NCI-H2081 treated with DMSO at 0.1 percent for 48 hours (cell line): ENCODE measurements at places on chromosomes 4 and X.

DNA sequence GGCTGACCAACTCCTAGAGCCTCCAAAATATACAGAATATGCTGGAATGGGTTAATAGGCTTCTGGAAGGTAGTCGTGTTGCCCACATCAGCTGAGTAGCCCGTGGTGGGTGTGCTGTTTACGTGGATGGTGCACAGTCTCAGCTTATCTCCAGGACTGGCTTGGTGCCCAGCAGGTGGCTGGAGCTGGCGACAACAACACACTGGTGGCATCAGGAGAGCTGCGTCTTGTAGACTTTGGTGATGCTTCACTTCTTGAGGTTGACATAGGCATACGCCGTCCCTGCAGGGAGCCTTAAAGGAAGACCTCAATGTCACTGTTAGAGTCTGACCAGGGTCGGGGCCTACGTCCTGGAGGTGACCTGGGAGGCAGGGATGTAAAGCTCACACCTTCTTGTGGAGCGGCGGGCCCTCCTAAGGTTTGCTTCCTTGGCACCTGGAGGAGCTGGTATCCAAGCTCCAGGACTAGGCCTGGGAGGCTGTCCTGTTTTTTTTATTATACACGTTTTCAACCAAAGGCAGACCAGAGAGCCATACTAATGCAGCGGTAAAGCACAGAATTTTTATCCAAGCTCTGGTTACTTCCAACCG, 26.5 kb upstream of the RBMX start:
- DNase-seq = no peak

DNA sequence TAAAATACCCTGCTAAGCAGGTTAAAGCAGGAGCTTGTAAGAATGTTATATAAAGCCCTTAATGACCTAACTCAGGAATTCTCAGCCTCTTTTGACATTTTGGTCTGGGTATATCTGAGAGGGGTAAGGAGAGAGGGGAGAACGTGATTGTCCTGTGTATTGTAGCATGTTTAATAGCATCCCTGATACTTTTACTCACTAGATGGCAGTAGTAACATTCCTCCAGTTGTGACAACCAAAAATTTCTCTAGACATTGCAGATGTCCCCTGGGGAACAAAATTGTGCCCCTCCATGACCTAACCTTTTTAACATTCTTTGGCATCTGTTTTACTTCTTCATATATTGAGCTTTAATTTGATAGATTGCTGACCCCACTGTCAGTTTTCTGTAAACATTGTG, 17.9 kb downstream of the SMARCA5 start:
- no peak for DNase-seq

GRCh38 chr4:138003248-138003647, 238.9 kb downstream of the SLC7A11 start:
- no peak for DNase-seq

DNA sequence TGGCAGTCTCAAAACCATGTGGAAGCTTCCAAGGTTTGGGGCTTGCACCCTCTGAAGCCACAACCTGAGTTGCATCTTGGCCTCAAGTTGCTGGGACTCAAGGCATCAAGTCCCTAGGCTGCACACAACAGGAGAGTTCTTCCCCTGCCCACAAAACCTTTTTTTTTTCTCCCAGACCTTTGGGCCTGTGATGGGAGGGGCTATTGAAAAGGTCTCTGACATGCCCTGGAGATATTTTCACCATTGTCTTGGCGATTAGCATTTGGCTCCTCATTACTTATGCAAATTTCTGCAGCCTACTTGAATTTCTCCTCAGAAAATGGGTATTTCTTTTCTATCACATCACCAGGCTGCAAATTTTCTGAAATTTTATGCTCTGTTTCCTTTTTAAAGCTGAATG, 349.5 kb upstream of the EDA2R start:
- no peak for DNase-seq

DNA sequence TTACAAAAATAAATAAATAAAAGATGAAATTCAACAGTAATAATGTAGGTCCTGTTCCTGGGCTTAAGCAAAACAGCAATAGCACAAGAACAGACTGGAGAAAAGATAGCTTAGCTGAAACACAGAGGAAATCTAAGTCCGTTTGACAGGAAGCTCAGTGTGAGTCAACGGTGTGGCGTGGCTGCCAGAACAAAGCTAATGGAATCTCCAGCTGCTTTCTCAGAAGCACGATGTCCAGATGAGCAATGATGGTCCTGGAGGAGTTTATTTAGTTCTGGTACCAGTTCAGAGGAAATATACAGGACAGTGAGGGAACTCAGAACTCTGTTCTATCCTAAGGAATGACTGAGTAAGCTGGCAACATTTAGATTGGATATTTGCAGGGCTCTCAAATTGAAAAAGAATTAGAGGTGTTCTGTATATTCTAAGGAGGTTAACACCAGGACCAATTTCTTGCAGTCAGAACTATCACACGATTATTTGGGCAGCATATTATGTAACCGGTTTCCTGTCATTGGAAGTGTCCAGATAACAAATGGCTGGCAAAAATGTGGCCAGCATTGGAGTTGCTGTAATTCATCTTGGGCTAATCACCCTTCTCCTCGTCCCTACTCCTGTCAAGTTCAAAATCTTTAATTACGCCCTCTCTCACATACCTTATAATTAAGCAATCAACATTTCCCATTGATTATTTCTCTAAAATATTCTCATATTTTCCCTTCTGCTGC, 12.7 kb downstream of the GAB3 start:
- no peak for DNase-seq

DNA sequence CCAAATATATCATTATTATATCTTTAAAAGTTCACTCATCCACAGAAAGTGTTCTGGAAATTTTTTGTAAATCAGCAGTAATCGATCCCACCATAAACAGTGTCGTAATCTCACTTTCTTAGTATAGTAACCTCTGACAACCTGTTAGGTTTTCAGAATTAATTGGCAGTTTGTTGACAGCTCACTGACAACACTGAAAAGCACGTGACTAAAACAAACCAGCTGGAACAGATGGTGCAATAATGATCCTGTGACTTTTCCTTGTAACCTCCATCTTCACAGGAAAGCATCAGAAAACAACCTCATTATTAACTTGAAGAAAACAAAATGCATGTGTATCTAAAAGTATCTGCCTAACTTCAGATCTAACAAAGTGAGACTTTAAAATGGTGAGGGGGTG, 48.5 kb downstream of the FSTL5 start:
- no peak for DNase-seq

DNA sequence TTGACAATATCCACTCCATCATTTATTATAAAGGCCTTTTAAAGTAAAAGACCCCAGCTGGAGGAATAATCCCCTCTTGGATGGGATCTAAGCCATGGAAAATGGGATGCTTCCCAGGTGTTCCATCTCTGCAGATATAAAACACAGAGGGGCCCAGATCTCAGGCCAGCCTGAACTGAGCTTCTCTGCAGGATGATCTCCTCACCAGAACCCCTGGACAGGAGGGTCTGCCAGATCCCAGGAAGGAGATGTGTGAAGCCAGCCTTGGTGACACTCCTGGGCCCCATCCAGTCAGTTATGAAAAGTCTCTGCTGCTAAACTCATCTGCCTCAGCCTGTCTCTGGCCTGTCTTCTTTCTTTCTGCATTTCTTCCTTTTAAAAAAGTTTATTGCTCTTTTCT, 56.7 kb downstream of the HTRA3 start:
- DNase-seq = no peak

DNA sequence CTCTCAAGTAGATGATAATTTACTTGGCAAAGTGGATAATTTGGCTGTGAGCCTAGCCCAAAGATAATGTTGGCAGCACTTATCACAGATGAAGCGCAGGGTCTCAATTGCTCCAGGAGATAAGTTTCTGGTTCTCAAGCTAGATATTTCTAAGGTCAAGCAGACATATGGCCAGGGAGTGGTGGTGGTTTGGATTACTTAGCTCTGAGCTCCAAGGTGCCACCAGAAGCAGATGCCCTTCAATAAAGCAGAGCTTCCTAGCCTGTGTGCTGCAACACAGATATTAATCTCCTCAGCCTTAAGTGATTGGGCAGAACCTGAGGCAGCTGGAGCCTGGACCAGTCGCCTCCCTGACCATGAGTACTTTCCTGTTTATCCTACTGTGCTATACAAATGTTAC, 79.2 kb upstream of the NALF2 start:
- no peak for DNase-seq
